Suppressor macrophage (primary cell): ENCODE measurements at places on chromosomes 4 and X.

DNA sequence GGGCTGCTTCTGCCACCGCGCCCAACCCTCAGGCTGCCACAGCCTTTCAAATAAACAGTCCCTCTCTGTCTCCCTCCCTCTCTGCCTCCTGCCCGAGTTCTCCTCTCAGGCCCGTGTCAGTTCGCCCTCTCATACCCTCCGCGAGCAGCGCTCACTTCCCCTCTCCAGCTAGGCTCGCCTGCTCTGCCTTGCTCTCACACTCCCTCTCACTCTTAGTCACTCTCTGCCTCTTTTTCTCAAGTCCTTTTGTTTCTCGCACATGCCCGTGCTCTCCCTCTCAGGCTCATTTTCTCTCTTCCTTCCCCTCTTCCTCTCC lies 3.2 kb downstream of the EFNB1 start:
- peak; percentile 78 for DNase-seq

- DNase-seq = no peak
Measured at GRCh38 chr4:65617416-65617815, 52.9 kb downstream of the EPHA5 start.

DNA sequence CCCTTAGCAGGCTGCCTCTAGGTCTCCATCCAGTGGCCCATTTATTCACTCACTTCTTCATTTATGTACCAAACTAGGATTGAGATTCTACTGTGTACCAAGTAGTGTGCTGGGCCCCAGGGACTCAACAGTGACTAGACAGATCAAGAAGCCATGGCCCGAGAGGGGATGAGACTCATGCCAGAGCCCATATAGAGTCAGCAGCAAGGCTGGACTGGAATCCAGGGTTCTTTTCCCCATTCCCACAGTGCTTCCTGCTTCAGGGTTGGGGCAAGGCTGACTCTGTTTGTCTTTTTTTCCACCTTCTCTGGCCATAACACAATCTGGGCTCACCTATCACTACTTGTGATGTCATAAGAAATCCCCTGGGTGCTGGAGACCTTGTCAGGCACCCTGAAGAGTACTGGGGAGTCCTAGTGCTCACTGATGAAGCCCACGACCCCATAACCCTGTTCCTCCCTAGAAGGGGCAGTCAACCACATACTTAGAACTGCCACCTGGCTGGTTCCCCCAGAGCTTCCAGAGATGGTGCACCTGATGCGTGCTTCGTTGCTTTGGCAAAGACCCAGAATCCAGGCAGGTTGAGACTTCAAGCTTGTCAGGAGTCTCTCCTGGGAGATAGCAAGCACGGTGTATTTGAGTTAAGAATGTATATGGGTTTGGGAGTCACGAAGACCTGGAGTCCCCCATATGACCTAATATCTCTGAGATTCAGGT lies 6.2 kb downstream of the RTL5 start:
- DNase-seq = no peak

GRCh38 chr4:119597377-119597776 lies 31.2 kb downstream of the PDE5A start:
- DNase-seq = no peak

GRCh38 chrX:104013158-104013557 lies 350 bp downstream of the H2BW1 start:
- DNase-seq = no peak

DNA sequence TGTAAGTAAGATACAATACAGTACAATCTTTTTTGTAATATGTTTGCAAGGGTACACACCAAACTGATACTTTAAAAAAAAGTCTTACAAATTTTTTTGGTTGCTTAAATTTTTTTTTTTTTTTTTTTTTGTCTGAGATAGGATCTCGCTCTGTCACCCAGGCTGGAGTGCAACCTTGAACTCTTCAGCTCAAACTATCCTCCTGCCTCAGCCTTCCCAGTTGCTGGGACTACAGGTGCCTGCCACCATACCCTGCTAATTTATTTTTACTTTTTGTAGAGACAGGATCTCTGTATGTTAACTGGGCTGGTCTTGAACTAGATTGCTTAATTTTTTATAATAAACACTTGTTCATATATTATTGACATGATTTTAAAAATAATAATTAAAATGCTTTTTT lies 41.1 kb upstream of the TAB3 start:
- no peak for DNase-seq

- DNase-seq = no peak
Measured at GRCh38 chr4:71050809-71051208, 57.4 kb downstream of the DCK start.

- no peak for DNase-seq
Measured at GRCh38 chr4:122899682-122900081, 22.7 kb downstream of the NUDT6 start.

DNA sequence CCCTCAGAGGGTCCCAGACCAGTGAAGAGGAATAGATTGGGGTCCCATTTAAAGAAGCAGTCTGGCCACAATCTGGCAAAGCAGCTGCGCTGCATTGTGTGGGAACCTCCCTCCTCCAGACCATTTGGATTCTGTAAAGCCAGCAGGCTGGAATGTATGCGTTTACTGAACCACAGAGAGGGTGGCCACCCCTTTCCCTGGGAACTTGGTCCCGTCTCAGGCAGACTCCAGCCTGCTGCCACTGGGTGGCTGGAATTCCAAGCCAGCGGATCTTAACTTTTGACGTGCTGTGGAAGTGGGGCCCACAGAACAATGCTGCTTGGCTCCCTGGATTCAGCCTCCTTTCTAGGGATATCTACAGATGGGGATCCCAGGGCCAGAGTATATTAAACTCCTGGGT lies 307.2 kb downstream of the DACH2 start:
- no peak for DNase-seq

- DNase-seq = peak; percentile 84
Measured at GRCh38 chr4:78776079-78776728, at the start of gene BMP2K. BMP2K (plus strand) TSS chr4:78776350; CDS start chr4:78776544, 194 bp downstream.

- no peak for DNase-seq
Measured at GRCh38 chr4:23991444-23991843, 101.6 kb upstream of the PPARGC1A start.

- DNase-seq = no peak
Measured at GRCh38 chrX:41692162-41692749, 3.5 kb downstream of the GPR34 start.

DNA sequence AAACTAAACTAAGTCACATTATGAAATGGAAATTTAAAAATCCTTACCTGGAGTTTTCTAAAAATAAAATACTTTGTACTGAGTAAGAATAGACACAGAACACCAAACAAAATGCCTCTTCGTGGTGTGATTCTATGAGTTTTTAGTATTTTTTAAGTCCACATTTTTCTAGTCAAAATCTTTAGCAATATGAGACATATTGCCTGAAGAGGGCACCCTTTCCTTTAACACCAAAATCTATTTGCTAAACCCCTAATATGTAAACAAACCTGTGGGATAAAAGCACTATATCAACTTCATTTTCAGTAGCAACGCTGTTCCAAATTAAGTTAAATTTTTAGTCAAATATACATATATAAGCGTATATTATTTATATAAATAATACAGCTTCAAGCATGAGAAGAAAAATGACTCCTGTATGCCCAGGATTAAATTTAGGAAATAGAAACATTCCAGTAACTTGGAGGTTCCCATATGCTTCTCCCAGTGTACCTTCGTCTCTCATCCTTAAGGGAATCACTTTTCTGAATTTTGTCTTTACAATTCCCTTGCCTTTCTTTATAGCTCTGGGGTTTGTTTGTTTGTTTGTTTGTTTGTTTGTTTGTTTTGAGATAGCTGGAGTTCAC lies 23.0 kb upstream of the PGM2 start:
- peak; percentile 60 for DNase-seq

- peak; percentile 21 for DNase-seq
Measured at GRCh38 chrX:30851449-30851848, 37.6 kb downstream of the TAB3 start.

DNA sequence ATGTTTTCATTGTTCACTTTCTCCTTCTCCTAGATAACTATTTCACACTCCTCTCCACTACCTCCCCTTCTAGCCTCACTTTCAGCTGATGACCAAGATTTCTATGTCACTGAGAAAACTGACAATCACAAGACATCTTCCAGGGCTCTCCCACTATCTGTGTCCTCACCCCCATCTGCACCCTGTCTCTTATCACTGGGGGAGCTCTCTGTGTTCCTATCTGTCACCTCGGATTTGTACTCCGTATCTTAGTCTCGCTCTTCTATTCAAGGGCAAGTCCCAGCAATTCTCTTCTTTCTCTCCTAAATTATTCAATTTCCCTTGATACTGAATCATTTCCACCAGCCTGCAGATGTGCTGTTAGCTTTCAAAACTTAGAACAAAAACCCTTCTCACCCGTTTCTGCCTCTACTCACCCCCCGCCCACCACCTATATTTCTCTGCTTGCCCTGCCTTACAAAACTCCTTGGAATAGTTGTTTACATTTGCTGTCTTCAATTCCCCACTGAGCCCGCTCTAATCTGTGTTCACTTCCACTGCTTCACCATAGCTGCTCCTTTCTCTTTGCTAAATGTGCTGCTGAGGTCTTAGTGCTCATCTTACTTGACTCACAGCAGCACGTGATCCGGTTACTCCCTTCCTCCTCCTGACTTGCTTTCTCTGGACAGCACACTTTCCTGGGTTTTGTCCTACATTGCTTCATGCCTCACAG lies 293.2 kb downstream of the UNC5C start:
- no peak for DNase-seq

DNA sequence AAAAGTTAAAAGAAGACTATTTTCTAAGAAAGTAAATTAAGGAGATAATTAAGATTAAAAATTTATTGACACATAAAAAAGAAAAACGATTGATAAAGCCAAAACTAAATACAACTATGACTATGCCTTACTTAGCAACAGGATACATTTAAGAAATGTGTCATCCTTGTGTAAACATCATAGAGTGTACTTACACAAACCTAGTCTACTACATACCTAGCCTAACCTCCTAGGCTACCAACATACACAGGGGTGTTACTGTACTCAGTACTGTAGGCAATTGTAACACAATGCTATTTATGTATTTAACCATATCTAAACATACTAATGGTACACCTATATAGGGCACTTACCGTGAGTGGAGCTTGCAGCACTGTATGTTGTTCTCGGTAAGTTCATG lies 108.3 kb downstream of the ANXA10 start:
- no peak for DNase-seq

- no peak for DNase-seq
Measured at GRCh38 chr4:114366368-114366767, 232.2 kb upstream of the UGT8 start.

DNA sequence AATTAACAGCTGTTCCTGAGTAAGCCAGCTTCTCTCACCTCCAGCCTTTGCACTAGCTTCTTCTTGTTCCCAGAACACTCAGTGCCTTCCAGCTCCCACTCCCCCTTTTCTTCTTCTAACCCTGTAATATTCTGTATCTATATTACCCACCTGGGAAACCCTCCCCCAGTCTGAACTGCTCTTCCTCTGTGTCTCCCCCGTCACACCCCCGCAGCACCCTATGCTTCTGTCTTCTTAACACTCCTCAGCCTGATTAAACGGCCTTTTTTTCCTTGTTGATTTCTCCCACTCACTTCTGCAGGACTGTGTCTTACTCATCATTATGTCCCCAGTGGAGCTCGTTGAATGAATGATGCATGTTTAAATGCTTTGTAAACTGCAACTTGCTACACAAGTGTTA lies 9.0 kb upstream of the LONRF3 start:
- no peak for DNase-seq

DNA sequence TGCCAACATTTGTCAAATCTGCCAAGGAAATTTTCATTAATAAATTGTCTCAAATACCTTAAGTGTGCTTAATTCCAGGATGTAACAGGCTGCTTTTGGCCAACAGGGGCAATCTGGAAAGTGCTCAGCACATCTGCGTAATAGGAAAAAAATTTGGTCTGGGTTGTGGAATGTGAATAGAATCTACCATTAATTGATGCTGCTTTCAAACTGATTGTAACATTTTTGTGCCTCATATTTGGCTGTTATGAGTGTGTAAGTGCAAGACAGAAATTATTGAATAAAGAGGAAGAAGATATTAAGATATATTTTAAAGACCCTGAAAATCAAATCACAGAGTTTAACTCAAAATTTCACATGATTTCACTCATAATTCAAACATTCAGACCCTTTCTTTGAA lies 41.1 kb downstream of the REELD1 start:
- DNase-seq = no peak

GRCh38 chr4:177185151-177185550 lies 124.5 kb upstream of the NEIL3 start:
- no peak for DNase-seq

DNA sequence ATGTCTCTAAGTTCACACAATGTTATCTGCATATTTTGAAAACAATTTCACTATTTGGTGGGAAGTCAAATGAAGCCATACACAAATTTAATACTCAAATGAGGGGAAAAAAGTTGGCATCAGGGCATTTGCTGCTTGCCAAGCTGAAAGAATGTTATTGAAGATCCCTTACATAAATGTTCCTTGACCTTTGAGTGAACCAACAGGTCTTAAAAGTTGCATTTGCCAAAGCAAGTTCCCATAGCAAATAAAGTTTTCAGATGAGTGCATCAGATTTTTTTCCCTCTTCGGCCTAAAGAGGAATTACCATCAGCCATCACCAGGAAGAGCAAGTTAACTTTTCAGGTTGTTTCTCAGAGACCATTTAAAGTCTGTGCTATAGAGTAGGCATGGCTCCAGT lies 115.9 kb downstream of the COX18 start:
- no peak for DNase-seq

DNA sequence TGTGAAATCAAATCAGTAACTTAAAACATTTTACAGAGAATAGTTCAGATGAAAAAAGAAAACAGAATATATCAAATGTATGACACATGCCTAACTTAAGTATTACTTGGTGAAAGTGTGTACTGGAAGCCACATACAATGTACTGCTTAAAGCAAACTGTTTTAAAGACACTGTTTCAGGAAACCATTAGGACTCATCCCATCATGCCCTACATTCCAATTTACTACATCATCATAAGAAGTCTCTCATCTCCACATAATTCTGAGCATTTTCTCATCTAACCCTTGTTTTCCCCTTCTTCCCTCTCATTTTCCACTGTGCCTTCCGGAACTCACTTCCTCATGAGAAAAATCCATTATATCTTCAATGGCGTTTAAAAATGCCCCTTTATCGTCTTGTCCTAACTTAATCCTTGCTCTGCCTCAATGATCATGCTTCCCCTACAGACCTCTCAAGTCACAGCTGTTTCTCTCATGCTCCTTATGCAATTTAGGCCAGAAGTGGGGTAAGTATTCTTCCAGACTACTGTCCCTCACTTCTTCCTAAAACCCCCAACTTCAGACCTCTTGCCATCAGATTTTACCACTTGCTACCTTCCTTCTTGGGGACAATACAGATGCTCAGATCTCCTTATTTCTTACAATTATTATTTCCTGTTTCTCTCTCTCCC lies 26.8 kb upstream of the FGF5 start:
- no peak for DNase-seq

GRCh38 chr4:75723163-75724065 lies 963 bp upstream of the USO1 start:
- DNase-seq = peak; percentile 41

GRCh38 chr4:123783151-123783790 lies 386.7 kb downstream of the SPRY1 start:
- no peak for DNase-seq

- DNase-seq = peak; percentile 45
Measured at GRCh38 chr4:147855571-147856009, 123.7 kb downstream of the ARHGAP10 start.

- DNase-seq = peak; percentile 71
Measured at GRCh38 chr4:40563401-40563800, 66.3 kb downstream of the RBM47 start.
